ENCODE measurements at places on chromosomes 3 and 15.

DNA sequence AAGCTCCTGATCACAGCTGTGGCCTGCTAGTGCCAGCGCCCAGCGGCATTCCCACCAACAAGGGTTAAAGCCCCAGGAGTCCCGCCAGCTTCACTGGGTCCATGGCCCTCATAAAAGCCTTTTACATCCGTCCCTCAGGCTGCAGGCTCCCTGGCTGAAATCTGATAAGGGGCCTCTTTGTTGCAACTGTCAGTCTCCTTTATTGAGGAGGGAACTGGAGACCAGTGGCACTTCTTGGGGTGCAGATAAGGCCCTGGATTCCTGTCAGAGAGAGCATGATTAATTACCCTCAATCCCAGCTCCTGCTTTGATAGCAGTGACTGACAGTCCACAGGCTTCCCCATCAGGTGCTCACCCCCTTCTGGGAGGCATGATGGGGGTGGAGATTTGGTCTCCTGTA, 30.9 kb upstream of the CLK3 start:
- DNase-seq, result no peak

GRCh38 chr15:52765785-52766184, 24.4 kb downstream of the ONECUT1 start:
- no peak for DNase-seq

- no peak for DNase-seq
Observed at GRCh38 chr3:154235330-154235729, 89.0 kb downstream of the DHX36 start.

- no peak for DNase-seq
Observed at GRCh38 chr15:73714695-73715301, 30.6 kb downstream of the CD276 start.

- no peak for DNase-seq
Observed at GRCh38 chr3:128052595-128053351, 536 bp downstream of the SEC61A1 start.

DNA sequence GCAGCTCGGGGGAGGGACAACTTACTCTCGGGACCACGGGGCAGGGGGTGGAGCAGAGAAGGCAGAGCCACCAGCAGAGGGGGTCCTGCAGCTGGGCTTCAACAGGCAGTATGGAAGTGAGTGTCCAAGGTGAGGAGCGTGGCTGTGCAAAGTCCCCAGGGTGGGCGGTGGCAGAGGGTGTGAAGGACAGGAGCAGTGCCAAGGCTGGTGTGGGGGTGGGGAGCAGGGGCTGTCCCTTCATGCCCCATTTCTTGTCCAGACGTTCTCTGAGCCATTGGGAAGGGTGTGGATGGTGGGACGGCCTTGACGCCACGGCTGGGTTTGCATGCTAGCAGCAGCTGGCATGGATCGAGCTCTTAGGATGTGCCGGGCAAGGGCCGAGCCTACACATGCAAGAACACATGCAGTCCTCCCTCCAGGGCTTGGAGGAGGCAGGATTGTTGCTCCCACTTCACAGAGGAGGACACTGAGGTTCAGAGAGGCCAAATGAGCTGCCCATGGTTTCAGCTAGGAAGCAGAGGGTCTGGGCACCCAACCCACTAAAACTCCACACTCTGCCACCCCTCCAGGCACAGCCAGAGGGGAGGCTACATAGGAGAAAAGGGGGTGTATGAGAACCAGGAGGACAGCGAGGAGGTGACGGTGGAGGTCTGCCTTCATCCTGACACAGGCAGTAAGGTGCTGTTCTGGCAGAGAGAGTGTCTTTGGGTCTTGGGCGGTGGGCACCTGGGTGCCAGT, 93.6 kb downstream of the TBC1D2B start:
- no peak for DNase-seq

DNA sequence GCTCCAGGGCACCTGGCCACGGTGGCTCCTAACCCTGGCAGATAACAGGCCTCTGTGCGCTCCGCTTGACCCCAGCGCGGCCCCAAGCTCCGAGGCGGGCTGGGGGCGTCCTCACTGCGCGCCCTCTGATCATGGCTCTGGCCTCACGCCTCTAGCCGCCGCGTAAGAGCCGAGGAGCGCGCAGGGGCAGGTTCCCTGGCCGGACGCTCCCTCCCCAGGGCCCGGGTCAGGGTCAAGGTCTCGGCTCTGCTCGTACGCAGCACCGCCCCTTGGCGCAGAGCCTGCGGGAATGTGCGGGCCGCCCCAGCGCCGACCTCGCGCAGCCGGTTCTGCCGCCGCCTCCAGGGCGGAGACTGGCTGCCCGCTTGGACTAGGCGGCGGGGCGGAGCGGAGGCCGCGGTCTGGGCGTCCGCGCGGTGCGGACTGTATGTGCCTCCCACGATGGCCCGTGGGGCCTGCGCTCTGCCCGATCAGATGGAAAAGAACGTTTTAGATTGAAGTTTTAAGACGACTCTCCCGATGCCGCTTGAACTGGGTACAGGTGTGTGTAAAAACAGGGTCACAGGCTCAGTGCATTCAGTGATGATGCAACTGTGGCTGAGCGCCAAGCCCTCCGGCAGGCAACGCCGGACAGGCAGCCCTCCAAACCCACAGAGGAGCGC, 40.8 kb downstream of the CHST14 start:
- no peak for DNase-seq

GRCh38 chr3:45704301-45704943, 15.2 kb downstream of the SACM1L start:
- DNase-seq, result no peak

DNA sequence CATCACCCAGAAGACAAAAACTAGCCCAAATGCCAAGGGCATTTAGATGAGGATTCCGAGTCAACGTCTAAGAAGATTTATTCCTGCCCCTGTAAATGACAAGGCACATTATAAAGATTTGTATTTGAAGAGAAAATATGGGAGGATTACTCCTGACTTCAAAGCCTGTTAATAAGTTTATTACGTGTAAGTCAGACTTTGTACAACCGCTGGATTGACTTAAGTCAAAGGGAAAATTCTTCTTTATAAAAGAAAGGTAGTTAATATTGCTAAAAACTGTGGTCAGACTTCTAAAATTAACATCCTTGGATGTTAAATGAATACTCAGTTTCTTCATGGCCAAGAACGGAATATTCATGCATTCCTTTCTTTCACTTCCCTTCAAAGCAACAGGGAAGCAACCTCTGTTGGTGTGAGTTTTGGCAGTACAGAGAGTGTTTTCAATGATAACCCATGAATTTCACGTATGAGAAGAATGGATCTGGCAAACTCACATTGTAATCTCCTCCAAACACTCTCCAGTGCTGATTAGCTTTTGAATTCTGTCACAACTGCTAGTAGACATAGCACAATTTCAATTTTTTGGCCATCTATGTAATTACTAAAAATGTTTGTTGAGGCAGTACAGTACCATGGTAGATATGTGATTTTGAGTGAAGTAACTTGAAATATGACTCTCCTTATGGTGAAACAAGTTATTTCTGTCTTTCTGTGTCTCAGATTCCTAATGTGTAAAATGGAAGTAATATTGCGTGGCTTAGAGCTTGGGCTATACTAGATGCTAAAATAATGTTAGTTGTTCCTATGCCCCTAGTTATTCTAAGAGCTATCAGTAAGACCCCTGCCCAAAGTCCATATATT, 62.0 kb downstream of the PLD1 start:
- no peak for DNase-seq

DNA sequence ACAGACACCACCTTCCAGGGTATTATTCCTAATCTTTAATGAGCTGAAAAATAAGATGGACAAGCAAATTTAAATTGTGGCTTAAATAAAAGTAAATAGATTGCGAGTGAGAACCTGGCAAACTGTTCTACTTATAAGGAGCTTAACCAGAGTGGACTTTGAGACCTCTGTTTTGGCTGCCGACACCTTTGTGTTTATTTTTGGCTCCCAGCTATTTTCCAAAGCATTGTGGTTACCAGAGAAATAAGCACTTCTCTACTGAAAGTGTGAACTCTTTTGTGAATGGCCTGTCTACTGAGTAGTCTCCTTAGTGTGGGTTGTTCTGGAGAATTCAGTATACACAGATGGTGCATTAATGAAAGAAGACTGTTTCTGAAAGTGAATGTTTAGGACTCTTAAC, 109.4 kb downstream of the ATP8B4 start:
- DNase-seq, result no peak

DNA sequence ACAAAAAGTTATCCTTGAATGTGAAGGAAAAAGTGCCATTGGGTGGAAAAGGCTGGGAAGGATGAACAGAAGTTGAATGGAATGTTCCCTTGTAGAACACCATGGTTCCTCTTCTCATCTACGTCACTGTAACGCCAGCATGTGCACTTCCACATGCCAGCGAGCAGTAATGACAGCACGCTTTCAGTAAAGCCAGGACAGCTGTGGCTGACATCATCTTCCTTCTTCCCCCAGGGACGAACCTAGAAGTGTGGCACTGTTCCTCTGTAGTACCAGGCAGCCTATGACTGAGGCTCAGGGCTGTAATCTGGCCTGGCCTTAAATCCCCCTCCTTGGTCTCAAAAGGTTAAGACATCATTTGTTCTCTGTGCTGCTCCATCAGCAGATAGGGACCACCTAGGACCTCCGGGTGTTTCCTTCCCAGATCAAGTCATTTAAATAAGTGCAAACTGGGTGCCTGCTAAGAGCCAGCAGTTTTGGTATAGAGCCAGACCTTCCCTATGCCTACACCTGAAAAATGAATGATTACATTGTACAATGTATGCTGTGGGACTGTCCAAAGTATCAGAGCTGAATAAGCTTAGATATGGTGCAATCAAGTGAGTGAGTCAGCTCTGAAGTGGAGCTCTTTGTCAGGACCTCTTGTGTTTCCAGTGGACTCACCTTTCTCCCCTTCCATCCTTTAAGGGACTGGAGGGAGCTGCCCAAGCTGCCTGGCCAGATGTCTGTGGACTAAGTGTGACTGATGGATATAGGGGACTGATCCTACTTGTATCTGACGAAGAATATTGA, 5.6 kb upstream of the SRPRB start:
- no peak for DNase-seq

DNA sequence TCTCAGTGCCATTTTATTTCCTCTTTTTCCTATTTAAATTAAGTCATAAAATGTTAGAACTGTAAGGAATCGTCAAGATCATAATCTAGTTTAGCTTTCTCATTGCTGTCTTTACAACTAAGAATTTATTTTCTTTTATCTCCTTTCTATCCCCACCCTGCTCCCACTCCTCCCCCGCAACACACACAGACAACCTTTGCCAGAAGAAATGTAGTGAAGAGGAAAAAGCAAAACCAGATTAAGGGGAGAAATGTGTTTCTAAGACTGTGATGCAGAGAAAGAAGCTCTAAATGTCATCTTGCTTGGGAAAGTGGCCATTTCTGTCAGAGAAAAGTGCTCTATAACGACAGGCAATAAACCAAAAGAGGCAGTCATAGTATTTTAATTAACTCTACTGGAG, 78.3 kb upstream of the MLF1 start:
- DNase-seq, result no peak

DNA sequence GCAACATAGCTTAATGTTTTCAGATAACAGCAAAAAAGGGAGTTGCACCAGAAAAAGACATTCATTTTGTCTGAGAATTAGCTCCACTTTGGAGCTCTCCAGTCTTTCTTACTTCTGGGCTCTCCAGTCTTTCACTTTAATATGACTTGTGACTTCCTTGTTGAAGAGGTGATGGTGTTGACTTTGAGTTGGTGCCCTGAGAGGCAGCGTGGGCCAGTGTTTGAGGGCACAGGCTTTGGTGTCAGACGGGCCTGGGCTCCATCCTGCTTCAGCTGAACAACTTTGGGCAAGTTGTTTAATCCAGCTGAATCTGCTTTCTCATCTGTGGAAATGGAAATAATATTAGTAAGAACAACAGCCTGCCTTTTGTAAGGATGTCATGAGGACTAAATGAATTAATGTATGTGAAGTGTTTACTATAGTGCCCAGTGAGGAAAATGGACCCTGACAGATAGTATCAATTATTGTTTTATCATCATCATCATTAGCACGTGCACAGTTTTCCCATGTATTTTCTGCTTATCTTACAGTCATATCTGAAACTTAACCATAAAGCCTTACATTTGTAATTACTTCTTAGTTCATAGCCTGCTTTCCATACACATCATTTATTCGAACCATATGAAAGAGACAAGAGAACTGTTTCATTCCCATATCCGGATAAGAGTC, 108.4 kb downstream of the PDE8A start:
- no peak for DNase-seq

DNA sequence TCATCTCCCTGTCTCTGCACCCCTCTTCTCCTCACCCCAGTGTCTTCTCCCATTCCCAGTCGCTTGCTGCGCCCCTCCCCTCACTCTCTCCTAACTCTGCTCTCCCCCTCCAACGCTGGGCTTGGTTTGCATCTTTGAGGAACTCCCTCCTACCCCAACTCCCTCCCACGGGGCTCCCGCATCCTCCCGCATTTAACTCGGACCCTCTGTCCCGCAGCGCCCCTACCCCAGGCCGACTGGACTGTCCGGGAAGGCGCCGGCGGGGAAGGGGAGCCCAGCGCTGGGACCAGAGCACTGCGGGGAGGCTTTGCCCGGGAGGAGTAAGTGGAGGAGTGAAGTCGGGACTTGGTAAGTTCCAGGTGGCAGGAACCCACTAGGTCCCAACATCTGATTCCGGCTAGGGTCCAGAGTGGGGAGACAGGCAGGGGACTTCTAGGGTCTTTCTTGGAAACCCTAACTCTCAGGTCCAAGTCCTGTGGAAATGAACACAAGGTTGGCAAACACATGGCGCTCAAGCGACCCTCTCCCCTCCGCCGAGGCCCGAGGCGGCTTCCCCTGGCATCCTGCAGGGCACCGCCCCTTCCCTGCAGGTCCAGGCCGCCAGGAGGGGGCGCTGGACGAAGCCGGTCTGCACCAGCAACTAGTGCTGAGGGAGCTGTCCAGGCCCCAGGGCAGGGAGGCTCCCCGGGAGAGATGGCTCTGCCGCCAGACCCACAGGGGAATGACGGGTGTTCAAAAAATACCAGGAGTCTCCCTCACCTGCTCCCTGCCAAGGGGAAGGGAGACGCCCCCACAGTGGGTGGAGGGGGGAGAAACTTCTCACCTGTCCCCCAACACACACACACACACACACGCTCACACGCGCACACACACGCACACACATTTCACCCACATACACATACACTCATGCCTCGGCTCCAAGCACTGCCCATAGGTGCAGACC, 53.2 kb downstream of the LHFPL4 start:
- peak; percentile 7 for DNase-seq

- DNase-seq, result no peak
Observed at GRCh38 chr15:39302936-39303335, 277.9 kb upstream of the THBS1 start.

DNA sequence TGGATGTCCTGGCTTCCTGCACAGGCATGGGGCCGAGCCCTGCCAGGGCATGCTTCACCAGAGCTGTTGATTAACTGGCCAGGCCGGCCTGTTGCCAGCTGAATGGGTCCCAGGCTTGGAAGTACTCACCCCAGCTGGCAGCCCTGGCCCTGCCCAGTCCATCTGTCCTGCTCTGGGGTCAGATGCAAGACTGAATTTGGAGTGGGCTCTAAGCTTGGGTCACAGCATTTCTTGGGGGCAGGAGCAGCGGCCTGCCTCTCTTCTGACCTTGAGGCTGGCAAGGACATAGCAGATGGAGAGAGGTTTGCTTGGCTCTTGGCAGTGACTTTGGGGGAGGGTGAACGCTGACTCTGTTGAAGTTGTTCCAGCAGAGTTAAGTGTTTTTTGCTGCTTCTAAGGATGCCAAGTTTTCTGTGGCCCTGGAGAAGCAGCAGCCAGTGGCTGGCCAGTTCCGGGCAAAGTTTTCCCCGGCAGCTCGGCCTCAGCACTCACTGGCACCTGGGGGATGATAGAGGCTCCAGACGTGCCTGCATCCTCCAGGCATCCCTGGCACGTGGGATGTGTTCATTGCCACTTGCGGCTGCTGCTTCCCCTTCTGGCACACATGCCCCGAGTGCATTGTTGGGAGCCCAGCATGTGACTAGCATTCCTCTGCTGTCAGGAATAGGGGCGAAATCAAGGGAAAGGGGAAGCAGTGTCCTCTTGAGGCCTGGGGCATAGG, 22.9 kb downstream of the PDIA5 start:
- no peak for DNase-seq

- DNase-seq, result no peak
Observed at GRCh38 chr3:60304112-60304511, 947.1 kb downstream of the FHIT start.

Data from stimulated activated CD4-positive, alpha-beta T cell treated with anti-CD3 and anti-CD28 coated beads, Interleukin-1b, Interleukin-23, amount 100 ng/mL, for 1 hour (primary cell).